ENCODE measurements at places on chromosomes 12 and 14.

GRCh38 chr12:53964315-53964713 lies 8.6 kb upstream of the HOXC11 start:
- no peak for DNase-seq

DNA sequence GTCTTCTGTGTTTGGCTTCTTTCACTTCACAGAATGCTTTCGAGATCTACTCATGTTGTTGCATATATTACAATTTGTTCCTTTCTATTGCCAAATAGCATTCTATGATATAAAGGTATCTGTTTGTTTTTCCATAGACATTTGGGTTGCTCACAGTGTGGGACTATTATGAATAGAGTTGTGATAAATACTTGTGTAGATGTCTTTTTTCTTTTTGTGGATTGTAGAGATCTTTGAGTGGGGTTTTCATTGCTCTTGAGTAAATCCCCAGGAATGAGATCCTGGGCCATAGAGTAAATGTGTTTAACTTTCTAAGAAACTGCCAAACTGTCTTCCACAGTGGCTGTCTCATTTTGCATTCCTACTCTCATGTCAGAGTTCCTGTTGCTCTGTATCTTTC lies 24.9 kb upstream of the CEBPE start:
- no peak for DNase-seq

GRCh38 chr12:110622582-110622981 lies 8.7 kb downstream of the TCTN1 start:
- no peak for DNase-seq

DNA sequence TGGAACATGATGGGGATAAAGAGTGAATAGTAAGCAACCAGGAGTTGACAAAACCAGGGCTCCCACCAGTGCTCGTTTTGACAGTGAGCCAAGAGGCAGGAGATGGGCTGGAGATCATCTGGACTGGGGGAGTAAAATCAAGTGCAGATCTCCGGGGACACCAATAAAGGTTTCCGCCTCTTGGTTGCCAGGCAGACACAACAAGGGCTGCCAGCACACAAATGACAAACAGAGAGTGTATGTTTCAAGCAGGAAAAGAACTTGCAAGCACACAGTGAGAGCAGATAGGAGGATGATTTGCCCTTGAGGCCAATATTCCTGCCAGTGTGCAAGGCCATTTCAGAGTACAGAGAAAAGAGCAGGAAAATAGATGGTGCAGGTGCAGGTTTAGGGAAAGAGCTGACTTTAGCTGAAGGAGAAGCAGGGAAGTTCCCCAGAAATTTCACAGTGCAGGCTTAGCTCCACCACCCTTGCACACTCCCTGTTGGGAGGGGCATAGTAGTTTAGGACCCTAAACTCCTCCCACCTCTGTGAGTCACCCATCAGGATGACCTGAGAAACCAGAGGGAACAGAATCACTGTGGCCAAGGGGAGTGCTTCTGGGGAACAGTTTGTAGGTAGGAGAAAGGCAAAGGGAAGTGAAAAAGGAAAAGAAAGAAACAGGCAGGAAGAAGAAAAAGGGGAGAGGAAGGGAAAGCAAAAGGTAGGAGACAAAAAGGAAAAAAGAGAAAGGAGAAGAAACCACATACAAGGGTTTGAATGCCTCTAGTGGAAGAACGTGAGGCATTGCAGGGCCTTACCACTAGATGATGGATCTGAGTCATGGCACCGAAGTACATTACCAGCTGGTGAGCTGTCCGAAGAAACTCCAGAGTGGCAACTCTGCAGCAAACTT lies 404.4 kb downstream of the SLC6A15 start:
- no peak for DNase-seq

DNA sequence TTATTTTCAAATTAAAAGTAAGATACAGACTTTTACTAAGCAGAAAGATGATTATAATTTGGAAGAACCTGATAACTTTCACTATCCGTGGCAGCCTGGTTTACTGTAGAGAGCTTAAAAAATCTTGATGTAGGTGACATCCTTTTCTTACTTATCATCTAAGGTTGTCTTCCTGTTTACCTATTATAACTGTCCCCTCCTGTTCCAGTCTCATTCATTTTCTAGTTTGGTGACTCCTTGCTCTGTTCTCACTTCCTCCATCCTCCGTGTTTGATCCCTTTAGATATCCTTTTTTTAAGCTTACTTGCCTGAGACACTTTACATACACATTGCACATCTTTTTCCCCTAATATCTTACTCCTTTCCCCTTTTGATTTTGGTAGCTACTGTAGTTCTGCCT lies 27.5 kb downstream of the CCDC91 start:
- DNase-seq, result no peak

GRCh38 chr14:90814806-90815571 lies 1.2 kb downstream of the TTC7B start:
- DNase-seq, result no peak

DNA sequence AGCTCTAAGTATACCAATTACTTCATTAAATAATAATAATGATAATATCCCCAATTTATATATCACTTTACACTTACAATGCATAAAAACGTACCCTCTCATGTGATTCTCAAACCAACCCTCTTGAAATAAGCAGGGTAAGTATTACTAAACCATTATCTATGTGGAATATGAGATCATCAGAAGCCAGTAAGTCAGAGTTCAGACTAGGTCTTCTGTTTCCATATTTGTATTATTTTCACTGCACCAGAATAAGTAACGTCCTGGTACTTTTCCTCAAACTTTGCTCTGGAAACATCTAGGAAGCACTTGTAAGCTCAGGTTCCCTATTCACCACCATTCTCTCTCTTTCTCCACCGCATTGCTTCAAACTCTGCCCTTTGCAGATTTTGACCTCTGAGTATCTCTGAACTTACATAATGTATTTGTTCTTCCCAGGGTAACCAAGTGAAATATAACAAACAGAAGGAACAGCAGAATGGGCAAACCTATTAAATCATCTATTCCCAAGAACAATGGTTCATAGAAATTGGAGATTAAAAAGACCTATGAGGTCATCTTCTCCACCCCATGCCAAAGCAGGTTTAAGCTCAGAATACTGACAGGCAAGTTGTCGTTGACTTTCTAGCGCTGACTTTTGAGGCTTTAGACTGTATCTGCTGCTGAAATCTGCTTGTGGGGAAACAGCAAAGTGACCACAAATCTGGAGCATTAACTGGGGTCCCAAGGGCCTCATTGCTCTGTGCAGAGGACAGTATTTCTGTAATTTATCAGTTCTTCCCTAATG lies 161.3 kb upstream of the FAR2 start:
- DNase-seq, result no peak

GRCh38 chr12:11947213-11947612 lies 123.5 kb upstream of the BCL2L14 start:
- no peak for DNase-seq

- peak; percentile 25 for DNase-seq
These were observed 96.3 kb upstream of the EEA1 start for GRCh38 chr12:93025145-93026103.

GRCh38 chr12:3962631-3963483 lies 89.7 kb upstream of the PARP11 start:
- DNase-seq, result no peak

GRCh38 chr14:82872494-82872893 lies 1338.8 kb upstream of the SEL1L start:
- DNase-seq, result no peak

DNA sequence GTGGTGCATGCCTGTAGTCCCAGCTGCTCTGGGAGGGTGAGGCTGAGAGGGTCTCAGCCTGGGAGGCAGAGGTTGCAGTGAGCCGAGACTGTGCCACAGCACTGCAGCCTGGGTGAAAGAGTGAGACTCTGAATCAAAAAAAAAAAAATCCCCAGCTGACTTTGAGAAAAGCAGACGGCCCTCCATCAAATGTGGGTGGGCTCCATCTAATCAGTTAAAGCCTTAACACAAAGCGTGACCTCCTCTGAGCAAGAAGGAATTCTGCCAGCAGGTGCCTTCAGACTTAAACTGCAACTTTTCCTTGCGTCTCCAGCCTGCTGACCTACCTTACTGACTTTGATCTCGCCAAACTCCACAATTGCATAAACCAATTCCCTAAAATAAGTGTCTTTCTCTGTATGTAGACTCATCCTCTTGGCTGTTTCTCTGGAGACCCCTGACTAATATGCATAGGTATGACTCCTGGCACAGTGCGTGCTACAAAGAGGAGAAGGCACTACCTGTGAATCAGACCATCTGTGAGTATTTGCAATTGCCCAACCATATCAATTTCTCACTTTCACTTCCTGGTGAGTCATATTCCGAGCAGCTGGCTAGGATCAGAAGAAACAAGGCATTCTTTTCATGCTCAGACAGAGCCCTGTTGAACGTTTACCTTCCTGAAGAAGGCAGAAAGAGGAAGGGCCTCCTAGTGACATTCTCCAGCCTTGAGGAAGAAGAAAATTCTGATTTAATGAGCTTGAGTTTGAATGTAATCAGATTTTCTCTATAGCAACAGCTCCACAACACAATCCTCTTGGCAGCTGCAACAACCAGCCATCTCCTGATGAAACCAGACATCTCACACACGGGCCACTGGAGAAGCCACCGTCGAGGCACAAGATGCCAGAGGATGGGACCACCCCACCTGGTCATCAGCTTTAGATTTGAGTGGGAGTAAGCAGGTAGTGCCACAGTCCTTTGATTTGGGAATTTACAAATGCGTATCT lies 54.3 kb downstream of the CLMN start:
- peak; percentile 49 for DNase-seq

DNA sequence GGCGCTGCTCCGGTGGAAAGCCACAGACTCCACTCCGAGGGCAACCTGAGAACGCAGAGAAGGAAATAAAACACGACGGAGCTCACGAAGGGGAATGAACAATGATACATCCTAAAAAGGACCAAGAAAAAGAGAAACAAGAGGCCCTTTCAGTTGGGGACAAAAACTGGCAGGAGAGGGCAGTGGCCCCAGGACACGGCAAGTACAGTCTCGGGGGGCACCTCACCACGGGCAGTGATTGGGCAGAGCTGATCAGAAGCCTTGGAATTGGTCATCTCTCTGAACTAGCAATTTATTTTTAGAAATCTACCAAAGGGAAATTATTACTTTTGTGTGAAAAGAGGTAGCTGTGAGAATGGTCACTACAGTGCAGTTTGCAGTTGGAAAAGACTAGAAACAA lies 27.9 kb downstream of the CCDC92 start:
- no peak for DNase-seq

- DNase-seq, result no peak
These were observed 74.9 kb downstream of the VWF start for GRCh38 chr12:6049587-6049986.

GRCh38 chr12:55830601-55831446 lies 1.4 kb upstream of the DNAJC14 start:
- peak; percentile 49 for DNase-seq

DNA sequence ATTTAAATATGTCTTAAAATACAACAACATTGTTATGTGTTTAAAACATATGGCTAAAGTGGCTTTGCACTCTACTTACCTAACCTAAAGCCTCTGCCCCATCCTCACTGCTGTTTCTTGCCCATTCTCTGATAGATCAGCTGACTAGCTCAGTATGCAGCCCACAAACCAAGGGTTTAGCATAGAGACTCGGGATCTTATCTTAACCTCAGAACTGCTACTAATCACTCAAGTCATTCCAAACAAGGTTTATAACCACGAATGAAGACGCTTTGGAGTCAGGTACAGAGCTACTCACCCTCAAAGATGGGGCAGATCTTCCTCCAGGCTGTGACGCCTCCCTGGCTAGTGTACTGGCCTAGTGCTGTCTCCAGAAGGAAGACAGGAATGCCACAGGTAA lies 19.3 kb downstream of the SLC6A13 start:
- DNase-seq, result no peak

GRCh38 chr14:38721822-38722431 lies 381.1 kb downstream of the SEC23A start:
- DNase-seq, result peak; percentile 15

- no peak for DNase-seq
These were observed 13.4 kb downstream of the MTERF2 start for GRCh38 chr12:106973545-106973944.

- no peak for DNase-seq
These were observed 73.7 kb downstream of the TBK1 start for GRCh38 chr12:64525461-64526160.

GRCh38 chr12:97642911-97643310 lies 180.3 kb downstream of the RMST start:
- DNase-seq, result no peak

DNA sequence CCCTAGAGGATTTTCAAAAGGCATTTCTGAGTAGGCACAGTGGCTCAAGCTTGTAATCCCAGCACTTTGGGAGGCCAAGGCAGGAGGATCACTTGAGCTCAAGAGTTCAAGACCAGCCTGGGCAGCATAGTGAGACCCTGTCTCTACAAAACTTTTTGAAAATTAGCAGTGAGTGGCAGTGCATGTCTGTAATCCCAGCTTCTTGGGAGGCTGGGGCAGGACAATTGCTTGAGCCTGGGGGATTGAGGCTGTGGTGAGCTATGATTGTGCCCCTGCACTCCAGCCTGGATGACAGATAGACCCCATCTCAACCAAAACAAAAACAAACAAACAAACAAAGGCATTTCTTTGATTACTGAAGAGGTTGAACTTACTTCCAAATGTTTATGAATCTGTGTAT lies 201.4 kb downstream of the KIF26A start:
- DNase-seq, result no peak

DNA sequence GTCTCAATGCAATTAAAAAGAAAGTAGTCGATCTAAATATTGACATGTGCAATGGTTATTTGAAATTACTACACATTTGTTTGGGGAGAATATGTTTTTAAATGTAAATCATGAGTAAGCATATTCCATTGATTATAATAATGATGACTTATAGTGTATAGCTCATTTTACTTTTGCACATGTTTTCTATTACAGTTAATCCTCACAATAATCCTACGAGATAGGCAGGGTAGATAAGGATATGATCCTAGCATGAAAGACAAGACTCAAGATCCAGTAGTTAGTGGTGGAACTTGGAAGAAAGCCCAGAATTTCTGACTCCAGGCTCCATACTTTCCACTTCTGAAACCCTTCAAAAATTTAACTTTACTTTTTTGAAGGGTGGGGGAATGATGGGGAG lies 94.0 kb downstream of the NAV3 start:
- DNase-seq, result no peak

- DNase-seq, result no peak
These were observed 40.6 kb downstream of the ZDHHC17 start for GRCh38 chr12:76804435-76804976.

DNA sequence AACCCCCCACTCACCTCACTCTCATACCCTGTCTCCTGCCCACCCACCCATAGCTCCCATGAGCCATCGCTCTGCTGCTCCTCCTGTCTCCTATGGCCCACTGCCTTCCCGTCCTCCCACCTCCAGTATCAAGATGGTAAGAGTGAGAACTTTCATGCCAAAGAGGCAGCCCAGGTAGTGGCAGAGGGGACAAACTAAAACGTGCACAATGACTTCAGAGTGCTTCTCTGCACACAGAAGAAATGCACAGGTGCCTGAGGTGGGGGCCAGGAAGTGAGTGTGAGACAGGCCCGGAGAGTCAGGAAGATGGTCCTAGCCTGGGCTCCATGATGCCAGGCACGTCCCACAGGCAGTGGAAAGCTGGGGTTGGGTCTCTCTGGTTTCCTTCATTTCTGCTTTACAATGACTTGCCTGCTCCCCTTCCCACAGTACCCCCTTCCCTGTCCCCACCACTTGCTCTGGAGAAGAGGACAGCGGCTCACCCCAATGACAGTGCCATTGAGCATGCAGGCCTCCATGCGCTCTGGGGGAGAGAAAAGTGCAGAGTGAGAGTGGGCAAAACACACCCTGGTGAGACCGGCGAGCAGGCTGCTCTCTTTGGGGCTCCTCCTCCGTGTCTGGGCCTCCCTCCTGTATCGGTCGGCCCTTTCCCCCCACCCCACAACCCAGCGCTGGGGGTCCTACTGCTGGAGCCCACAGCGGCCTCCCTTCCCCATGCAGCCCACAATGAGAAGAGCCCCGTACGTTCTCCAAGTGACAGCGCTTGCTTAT lies 22.8 kb upstream of the ANO2 start:
- DNase-seq, result no peak

- DNase-seq, result no peak
These were observed 93.4 kb downstream of the PHLDA1 start for GRCh38 chr12:75938189-75938588.

Measured in GM19239 (cell line).